ENCODE measurements at places on chromosomes 4 and X.

DNA sequence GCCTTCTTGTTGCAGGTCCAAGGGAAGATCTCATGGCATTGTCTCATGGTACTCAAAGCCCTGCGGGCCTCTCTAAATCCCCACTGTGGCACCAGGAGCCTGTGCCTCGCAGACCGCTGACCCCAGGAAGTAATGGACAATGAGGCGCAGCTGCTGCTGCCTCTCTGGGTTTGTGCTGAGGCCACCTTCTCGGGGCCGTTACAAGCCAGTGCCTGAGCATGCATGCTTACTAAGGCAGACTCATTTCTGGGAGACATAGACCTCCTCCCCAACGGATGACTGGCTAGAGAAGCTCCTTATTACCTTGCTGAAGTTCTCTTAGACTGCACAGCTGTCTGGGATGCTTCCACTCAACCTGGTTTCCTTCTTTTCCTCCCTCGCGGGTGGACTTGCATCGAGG is 1.3 kb downstream of the BDH2 start:
- no peak for DNase-seq

- DNase-seq = no peak
Measured at GRCh38 chrX:30627818-30628652, 25.2 kb upstream of the GK start.

DNA sequence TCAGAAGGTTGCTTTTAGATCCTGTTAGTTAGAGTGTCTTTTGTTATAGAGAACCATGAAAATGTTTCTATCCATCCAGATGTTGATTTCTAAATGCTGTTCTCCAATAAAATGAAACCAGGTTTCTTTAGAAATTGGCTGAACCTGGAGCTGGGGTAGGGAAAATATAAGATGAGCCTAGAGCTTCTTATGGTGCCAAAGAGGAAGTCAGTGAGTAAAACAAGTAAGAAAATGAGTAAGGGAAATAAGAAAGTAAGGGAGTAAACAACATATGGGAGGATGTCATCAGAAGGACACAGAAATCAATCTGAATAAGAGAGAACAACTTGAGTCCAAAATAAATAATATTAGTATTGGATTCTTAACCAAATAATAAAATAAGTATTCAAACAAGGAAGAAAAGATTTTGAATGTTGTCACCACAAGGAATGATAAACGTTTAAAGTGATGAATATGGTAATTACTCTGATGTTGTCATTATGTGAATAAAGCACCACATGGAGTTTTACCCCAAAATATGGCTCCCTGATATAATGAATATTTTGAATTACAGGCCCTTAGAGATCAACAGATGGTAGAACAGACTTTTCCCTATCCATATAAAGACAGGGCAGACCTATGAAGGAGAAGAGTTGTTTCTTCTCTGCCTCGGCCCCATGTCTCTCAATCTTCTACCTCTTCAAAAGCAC is 506.1 kb downstream of the IL15 start:
- no peak for DNase-seq

- no peak for DNase-seq
Measured at GRCh38 chrX:10538831-10539230, 81.6 kb downstream of the MID1 start.

DNA sequence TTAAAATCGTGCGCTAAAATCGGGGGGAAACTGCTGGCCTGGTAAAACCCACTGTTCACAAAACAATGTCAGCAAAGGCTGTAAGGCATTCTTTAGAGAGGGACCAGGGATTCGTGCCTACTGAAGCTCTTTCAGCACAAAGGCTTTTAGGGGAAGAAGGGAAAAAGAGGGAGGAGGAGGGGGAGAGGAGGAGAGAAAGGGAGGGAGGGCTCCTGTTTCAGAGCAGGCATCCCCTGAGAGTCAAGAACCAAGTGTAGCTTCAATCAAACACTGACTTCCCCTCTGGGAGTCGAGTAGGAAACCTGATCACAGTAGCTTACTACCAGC is 9.5 kb downstream of the BCOR start:
- no peak for DNase-seq

GRCh38 chrX:18422325-18422724 is 3.1 kb upstream of the CDKL5 start:
- DNase-seq = no peak

- no peak for DNase-seq
Measured at GRCh38 chr4:51901363-51901762, 58.4 kb downstream of the DCUN1D4 start.

DNA sequence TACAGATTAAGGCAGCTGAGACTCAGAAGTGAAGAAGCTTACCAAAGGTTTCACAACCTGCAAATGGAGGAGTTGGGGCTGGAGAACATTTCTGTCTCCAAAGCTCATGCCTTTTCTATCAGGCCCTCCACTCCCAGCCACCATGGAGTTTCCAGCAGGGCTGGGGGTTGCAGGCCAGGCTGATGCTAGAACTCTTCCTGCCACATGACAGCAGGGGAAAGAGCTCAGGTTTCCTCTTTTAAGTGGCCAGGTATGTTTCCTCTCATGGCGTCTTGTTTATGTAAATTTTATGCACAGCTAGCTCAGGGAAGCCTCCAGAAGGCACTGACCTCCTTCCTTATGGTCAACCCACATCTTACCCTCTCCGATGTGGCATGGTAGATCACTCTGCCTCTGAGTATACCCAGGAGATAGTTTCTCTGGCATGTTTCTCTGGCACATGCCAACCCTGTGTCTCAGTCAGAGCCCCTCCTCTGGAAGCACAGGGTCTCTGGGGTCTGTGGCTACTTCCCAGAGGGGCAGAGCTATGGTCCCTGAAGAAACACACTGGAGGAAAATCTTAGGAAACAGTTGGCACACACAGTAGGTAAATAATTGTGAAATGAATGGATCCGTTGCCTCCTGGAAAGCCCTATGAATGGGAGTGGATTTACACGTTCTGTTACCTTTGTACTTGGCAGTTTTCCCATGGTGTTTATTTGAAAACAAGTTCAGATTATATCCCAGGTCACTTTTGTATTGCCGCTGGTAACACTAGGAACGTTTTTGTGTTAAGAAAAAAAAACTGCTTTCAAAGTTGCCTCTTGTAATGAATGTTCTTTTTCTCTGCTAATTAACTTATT is 28.9 kb downstream of the PDK3 start:
- DNase-seq = no peak

DNA sequence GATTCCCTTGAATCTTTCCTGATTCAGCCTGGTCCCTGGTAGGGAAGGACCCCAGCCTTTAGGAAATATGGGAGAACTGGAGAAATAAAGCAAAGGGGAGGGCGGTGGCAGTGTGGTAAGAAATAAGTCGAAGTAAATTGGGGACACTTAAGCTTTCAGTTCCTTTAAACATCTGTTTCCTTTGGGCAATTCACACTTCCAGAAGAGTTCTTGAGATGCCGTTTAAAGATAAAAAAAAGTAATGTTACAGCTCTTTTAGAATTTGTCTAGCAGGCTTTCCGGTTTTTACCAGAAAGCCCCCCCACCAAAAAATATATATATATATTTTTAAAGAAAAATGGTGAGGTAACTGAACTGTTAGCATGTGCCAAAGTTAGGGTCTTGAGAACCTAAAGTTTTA is 46.6 kb downstream of the TSPAN7 start:
- no peak for DNase-seq

- DNase-seq = no peak
Measured at GRCh38 chrX:55210931-55211677, 9.0 kb upstream of the PAGE5 start.

GRCh38 chr4:179110356-179110755 is 1668.1 kb upstream of the AGA start:
- DNase-seq = no peak

GRCh38 chrX:101117701-101118100 is 19.7 kb downstream of the CENPI start:
- no peak for DNase-seq

DNA sequence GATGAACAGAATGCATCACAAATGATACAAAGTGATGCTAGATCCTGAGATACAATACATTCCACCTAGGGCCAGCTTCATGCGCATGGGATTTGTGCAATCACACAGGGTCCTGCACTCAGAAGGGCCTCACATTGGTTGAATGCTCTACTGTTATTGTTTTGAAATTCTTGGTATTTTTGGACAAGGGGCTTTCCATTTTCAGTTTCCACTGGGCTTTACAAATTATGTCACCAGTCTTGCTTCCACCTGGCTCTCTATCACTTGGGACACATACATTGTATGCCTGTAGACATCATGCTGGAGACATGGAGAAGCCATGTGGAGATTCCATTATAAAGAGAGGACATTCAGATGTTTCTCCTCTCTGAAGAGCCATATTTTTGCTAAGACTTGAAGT is 155.8 kb downstream of the NAA11 start:
- DNase-seq = no peak

GRCh38 chr4:101471201-101471600 is 123.9 kb upstream of the PPP3CA start:
- DNase-seq = no peak

GRCh38 chr4:5027346-5027745 is 8.1 kb upstream of the CYTL1 start:
- DNase-seq = no peak

GRCh38 chrX:106246511-106246910 is 78.4 kb downstream of the PWWP3B start:
- DNase-seq = no peak

DNA sequence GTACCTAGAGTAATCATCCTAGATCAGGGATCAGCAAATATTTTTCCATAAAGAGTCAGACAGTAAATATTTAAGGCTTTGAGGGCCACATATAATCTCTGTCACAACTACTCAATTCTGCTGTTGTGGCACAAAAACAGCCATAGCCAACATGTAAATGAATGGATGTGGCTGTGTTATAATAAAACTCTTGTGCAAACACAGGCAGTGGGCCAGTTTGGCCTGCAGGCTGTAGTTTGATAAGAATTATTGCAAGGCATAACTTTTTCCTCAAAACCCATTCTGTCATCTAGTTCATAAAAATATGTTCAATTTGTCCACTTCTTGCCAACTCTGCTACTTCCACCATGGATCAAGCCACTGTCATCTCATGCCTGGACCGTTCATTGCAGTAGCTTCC is 39.4 kb upstream of the SHROOM4 start:
- DNase-seq = no peak

- no peak for DNase-seq
Measured at GRCh38 chr4:29805916-29806480, 914.2 kb upstream of the PCDH7 start.

DNA sequence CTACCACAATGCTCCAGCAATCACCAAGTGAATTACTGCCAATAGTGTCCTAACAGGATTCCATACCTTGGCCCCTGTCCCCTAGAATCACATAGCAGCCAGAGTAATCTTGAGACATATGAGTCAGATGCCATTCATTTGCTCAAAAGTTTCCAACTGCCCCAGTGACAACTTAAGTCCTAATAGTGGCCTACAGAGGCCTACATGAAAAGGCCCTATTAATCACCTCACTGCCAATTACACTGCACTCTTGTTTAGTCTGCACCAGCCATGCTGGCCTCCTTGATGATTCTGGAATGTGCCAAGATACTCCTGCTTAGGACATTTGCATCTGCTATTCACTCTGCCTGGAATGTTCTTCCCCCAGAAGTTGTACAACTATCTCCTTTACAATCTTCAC is 130.7 kb downstream of the NR3C2 start:
- no peak for DNase-seq

DNA sequence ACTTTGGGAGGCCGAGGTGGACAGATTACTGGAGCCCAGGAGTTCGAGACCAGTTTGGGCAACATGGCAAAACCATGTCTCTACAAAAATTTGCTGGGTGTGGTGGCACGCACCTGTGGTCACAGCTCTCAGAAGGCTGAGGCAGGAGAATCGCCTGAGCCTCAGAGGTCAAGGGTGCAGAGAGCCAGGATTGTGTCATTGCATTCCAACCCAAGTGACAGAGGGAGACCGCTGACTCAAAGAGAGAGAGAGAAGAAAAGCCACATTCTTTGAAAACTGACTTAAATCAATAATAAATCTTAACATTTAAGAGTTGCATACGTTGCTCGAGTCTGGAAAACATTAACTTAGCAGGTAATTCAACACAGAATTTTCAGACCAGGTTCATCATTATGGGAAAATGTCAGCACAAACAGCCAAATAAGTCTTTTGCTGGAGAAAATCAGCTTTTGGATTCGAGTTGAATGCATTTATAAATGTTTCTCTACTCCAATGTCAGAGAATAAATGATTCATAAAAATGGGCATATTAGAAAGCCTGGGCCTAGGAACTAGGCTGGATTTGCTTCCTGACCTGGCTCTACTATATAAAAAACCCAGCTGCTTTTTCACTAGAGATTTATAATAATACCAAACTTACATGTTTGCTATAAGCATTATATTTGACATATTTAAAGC is 68.3 kb upstream of the RBPJ start:
- DNase-seq = no peak

- DNase-seq = no peak
Measured at GRCh38 chr4:76488888-76489685, 54.1 kb downstream of the SHROOM3 start.

- DNase-seq = no peak
Measured at GRCh38 chr4:110270492-110271197, 72.2 kb upstream of the ELOVL6 start.

DNA sequence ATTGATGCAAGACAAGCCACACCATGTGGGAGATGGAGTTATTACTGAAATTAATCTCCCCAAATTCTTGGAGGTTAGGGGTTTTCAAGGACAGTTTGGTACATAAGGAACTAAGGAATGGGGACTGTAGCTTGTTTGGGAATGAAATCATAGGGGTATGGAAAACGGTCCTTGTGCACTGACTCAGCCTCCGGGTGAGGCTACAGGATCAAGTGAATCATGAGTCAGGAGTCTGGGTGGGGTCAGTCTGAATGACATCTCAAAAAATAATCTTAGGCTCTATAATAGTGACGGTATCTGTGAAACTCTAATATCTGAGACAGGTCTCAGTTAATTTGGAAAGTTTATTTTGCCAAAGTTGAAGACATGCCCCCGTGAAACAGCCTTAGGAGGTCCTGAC is 128.5 kb upstream of the CYSLTR1 start:
- DNase-seq = no peak

GRCh38 chr4:173697840-173698239 is 167.8 kb upstream of the HAND2 start:
- DNase-seq = no peak

GRCh38 chrX:132272826-132273225 is 53.6 kb upstream of the RAP2C start:
- no peak for DNase-seq

DNA sequence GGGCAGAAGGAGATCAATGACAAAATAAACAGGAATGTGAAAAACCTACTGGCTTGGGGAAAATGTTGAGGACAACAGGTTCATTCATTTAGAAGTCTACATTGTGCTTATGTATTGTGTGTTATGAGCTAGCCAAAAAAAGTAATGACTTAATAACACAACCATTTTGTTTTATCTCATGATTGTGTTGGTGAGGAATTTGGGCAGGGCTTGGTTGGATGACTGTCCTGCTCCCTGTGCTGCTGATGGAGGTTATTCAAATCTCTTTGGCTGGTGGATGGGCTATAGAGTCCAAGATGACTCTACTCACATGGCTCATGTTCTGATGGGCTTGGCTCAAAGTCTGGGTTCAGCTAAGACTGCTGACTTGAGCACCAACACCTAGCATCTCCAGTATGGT is 116.3 kb downstream of the HS3ST1 start:
- no peak for DNase-seq

GRCh38 chr4:150164956-150165629 is 86.8 kb downstream of the DCLK2 start:
- no peak for DNase-seq

GRCh38 chr4:40055511-40055862 is 1.2 kb upstream of the N4BP2 start:
- DNase-seq = no peak

All from left ventricle myocardium superior (tissue), 1 donor.